ENCODE measurements at places on chromosomes 5 and 9.

GRCh38 chr5:142584891-142585290 lies 101.0 kb downstream of the FGF1 start:
- DNase-seq: peak; percentile 42

- no peak for DNase-seq
These were observed 49.5 kb downstream of the COL5A1 start for GRCh38 chr9:134690946-134691694.

GRCh38 chr9:137075275-137075775 lies 2.0 kb upstream of the UAP1L1 start:
- no peak for DNase-seq

DNA sequence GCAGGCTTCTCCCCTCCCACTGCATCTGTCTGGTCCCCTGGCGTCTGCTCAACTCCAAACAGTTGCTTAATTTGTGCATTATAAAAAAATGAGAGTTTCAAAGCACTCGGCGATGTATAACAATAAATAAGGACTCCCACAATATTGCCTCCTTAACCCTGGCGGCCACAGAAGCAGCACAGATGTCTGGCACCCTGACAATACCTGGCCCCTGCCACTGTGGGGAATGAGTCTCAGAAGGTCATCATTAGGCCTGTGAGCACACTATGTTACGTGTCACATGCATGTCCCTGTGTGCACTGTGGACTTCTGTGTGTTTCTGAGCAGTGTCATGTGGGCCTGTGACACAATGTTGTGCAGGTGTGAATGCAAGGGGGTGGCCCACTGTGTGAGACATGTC lies 236.5 kb downstream of the PBX3 start:
- no peak for DNase-seq

DNA sequence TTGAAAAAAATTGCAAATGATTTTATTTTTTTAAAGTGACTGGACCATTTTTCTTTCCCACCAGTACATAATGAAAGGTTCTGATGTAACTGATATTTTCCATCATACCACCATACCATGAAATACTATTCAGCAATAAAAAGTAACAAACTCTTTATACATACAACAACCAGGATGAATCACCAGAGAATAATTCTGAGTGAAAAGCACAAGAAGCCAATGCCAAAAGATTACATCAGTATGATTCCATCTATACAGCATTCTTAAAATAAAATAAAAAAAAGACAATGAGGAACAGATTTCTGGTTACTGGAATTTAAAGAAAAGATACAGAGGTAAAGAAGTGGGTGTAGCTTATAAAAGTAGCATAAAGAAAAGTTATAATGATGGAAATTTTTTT lies 423.7 kb upstream of the ST8SIA4 start:
- DNase-seq: no peak

DNA sequence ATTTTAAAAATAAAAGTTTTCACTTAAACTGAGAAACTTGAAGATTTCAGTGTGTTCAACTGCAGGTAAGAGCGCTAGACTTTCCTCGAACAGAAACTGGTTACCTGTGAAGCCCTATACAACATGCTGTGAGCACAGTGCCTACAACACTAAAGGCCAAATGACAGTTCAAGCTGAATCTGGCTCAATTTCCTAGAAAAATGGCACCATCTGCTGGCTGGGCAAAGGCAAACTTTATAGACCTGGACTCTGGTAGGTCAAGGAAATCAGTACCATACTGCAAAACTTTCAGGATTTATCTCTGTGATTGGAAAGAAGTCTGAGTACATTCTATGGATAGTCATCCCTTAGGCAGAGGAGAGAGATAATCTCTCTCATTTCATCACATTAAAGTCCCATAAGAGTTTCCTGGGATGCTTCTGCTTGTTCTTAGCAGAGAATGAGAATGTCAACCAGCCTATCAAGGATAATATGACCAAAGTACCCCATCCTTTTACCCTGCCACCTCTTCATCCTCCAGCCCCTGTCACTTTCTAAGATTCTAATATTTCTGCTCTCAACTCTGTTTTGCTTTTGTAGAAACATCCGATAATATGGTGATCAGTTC lies 31.8 kb upstream of the FOXB2 start:
- DNase-seq: peak; percentile 7

GRCh38 chr9:2281803-2282185 lies 266.6 kb downstream of the SMARCA2 start:
- DNase-seq: no peak
